ENCODE measurements at places on chromosomes 12 and 14. TPM values are rescaled to one million over a fixed set of nuclear protein-coding genes. Genes with fewer than 3 reads are reported as not detected.

The KERA gene
- polyA plus RNA-seq = not detected

The CLEC12A gene
- 1.3 TPM for polyA plus RNA-seq

The KCNA5 gene
- polyA plus RNA-seq = 1.8 TPM

The PLEK2 gene
- 11.4 TPM for polyA plus RNA-seq

The MIP gene
- polyA plus RNA-seq = not detected

The RCOR1 gene
- 4.9 TPM for polyA plus RNA-seq

The VTI1B gene
- 211 TPM for polyA plus RNA-seq

The ATN1 gene
- 34.2 TPM for polyA plus RNA-seq

The GZMH gene
- polyA plus RNA-seq = 1.9 TPM

The ZFHX2 gene
- 6.1 TPM for polyA plus RNA-seq

The SOAT2 gene
- polyA plus RNA-seq = 0.26 TPM

The CIROP gene
- polyA plus RNA-seq = not detected

Data from kidney (tissue), 22 donors.